ENCODE measurements at places on chromosomes 7 and 10. TPM values are rescaled to one million over a fixed set of nuclear protein-coding genes. Genes with fewer than 3 reads are reported as not detected.

GRCh38 chr7:106704000-106704840, 43.3 kb upstream of the CCDC71L start:
- DNase-seq: no peak

DNA sequence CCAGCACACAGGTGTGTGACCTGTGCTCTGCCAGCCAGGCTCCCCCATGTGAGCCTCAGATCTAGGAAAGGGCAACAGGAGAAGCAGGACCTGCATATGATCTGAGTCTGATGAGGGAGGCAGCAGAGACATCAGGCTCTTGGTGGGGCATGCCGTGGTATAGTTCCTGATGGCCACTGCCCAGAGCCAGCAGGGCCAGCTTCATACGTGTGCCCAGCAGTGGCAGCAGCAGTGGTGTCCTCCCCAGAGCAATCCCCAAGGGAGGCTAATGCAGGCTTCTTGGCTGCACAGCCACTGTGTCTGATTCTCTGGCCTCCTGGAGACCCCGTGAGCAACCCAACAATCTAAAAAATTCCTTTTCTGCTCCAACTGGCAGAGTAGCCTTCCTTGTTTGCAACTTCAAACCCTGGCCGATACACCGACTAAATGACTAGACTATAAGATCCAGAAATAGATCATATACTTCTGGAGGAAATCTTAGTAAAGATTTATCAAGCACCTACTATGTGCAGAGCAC, 230.6 kb upstream of the ZMIZ1 start:
- no peak for DNase-seq

- peak; percentile 53 for DNase-seq
These were observed 17.2 kb upstream of the SLC18A3 start for GRCh38 chr10:49592726-49593563.

DCLRE1A gene
- total RNA-seq: 32.5 TPM

TAF3 gene
- total RNA-seq: 2.9 TPM

- DNase-seq: no peak
These were observed 61.6 kb upstream of the RNF32 start for GRCh38 chr7:156578978-156579430.

DNA sequence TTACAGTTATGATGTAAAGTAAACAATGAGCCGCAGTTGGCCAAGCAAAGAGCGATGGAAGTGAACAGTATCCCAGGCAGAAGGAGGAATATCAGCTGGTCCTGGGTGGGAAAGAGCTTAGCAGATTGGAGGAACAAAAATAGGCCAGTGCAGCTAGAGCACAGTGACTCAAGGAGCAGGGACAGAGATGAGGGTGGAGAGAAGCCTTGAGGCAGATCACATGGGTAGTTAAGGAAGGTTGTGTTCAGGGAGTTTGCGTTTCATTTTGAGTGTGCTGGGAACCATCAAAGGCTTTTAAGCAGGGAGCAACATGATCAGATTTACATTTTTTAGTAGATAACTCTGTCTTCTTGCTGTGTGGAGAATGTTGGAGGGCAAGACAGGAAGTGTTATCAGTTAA, 113.6 kb downstream of the OAT start:
- DNase-seq: no peak

- DNase-seq: no peak
These were observed 201.2 kb downstream of the SNX10 start for GRCh38 chr7:26492816-26493215.

GAD2 gene
- not detected for total RNA-seq

XRCC2 gene
- 14.5 TPM for total RNA-seq

CALML5 gene
- total RNA-seq: not detected

DNA sequence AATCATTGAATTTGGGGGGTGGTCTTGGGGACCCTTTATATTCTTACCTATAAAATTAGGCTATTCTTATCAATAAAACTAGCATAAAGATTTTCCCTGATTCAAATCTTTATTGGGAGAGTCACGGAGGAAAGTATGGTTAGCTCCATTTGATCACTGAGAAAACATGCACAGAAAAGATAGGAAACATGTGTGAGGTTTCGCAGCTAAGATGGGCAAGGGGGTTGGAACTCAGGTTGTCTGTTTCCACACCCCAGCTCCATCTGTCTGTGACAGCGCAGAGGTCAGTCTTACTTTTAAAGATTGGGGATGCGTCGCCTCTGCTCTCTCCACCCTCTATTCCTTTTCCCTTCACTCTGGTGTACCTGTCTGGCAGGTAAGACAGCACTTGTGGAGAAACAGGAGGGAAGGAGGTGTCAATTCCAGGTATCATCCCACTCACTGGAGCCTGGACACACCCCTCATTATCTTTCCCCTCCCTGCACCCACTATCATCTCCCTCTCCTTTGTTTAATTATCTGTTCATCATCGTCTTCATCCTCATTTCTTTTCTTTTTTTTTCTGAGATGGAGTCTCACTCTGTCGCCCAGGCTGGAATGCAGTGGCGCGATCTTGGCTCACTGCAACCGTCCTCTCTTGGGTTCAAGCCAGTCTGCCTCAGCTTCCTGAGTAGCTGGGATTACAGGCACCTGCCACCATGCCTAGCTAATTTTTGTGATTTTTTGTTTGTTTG, 2.4 kb upstream of the DENND10 start:
- DNase-seq: no peak

DNA sequence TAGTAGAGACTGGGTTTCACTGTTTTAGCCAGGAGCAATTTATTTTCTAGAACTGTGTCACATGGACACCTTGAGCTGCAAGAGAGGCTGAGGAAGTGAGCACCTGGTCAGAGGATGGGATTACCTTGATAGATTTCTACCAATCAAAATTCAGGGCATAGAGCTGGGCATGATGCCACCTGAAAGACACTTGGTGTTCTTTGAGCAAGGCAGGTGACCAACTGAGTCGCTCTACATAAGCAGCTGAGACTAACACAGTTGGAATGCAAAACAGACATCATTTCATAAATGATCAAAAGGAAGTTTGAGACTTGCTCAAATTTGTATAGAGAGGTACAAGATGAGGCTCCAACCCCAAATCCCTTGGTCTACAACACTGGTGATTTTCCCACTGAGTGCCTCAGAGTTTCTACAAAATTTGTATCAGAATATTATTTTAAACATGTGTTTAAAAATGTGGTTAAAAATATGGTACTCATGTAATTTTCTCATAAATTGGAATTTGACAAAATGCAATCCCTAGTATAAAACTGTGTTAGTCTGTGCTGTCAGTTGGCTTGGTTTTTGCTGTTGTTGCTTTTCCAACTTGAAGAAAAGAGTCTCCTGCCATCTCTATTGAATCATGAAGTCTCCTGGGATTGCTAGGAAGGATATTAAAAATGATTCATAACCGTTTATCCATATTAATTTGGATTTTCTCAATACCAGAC, 156.4 kb upstream of the MDFIC start:
- no peak for DNase-seq

GRCh38 chr7:75711656-75712514, 26.9 kb downstream of the HIP1 start:
- no peak for DNase-seq

DNA sequence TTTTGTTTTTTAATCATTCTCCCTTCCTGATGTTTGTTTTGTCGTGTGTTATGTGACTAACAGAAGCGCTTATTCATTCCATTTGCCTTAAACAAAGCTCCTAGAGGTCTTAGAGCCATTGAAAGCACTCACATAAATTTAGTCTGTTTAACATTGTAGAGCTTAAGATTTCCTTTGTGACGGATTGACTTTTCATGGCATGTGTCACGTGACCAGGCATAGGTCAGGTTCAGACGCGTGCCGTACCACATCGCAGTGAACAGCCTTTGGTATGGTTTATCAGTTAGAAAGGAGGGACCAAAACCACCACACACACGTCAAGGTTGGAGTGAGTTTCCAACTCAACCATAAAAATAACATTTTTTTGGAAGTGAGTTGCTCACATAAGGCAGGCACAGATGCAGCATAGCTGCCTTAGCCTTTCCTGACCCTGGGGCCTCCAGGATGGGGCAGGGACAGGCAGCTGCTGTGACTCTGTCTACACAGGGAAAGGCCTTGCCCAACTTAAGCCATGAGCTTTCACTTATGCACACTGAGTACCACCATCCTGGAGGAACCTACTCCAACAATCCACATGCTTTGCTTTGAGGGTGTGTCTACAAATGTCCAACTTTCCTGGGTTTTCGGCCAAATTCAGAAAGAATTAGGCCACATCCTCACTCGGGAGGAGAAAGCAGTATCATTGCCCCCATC, 55.5 kb downstream of the WDFY4 start:
- DNase-seq: no peak

GRCh38 chr10:132422903-132423825, 26.2 kb downstream of the PWWP2B start:
- DNase-seq: no peak

DNA sequence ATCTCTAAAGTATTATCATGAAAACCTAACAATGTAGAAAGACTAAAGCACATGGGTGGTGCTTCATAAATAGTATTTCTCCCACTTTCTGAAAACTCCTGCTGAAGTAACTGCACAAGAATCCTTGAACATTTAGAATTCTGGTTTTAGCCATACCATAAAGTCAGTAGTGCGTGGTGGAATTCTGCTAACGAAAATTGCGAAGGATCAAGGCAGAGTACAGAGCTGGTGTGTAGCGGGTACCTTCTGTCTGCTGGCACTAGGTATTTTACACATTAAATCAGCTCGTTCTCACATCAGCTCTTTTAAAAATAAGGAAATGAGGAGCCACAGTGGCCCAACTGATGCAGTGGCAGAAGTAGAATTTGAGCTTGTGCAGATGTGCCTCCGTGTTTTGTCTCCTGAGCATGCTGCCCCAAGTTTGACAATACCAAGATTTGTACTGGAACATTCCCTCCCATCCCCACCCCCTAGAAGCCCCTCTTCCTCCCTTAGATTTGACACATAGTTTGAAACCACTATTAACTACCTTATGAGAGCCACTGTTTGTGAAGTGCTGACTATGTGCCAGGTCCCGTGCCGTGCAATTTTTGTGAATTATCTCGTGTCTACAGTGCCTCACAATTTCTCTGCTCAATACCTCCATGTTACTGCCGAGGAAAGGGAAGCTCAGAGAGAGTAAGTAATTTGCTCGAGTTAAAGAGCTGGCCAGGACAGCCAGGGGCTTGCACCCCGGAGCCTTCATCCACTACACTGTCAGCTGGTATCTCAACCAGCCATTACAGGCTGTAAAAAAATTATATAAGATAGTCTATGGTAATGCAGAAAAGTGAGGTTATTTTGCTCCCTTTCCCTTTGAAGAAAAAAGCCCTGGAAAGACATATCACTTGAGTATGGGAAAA, 66.9 kb downstream of the EGFR start:
- DNase-seq: no peak

- no peak for DNase-seq
These were observed 62.4 kb upstream of the DOCK1 start for GRCh38 chr10:126842836-126843235.

ACTR3C gene
- 7.5 TPM for total RNA-seq

PRKCQ gene
- total RNA-seq: 0.60 TPM

GRCh38 chr10:86339226-86339865, 27.2 kb downstream of the GRID1 start:
- DNase-seq: no peak

DNA sequence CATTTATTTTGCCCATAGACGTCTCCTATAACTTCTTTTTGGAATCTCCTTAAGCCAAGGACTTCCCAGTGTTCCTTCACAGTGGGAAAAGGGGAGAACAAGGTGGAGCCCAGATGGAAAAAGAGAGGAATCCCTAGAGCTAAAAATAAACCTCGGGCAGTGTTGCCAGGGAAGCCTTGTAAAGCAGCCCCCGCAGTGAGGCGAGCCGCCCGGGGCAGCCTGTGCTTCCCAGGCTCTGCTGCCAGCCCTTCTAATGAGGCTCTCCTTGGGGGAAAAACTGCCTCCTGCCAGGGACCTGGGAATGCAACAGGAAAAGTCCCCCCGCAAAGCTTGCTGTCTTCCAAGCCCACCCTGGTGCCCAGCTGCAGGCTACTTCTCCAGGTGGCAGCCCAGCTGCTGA, 71.7 kb downstream of the SH3PXD2A start:
- no peak for DNase-seq

DNA sequence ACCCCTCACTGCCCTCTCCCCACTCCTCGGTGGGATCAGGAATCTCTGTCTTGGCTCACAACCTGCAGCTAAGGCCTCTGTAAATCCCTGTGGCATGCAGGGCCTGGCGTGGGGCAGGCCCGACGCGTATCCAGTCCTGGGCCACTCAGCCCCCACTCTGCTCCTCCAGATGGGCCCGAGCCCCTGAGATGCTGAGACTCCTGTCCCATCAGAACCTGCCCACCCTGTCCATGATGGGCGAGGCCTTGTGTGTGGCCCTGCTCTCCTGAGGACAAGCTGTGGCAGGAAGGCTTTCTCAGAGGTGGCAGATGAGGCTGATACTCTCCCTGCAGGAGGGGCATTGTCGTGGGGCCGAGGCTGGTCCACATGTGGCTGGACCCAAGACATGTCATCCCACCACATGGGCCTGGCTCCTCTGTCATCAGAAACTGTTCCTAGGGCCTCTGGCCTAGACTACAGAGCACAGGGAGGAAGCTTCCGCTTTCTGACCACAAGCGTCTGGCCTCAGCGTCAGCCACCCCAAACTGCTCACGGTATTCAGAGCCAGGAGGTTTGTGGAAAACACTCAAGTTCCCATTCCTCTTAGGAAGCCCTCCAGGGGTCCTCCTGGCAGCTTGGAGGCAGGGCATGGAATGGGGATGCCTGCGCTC, 6.0 kb downstream of the ALOX5 start:
- no peak for DNase-seq

DNA sequence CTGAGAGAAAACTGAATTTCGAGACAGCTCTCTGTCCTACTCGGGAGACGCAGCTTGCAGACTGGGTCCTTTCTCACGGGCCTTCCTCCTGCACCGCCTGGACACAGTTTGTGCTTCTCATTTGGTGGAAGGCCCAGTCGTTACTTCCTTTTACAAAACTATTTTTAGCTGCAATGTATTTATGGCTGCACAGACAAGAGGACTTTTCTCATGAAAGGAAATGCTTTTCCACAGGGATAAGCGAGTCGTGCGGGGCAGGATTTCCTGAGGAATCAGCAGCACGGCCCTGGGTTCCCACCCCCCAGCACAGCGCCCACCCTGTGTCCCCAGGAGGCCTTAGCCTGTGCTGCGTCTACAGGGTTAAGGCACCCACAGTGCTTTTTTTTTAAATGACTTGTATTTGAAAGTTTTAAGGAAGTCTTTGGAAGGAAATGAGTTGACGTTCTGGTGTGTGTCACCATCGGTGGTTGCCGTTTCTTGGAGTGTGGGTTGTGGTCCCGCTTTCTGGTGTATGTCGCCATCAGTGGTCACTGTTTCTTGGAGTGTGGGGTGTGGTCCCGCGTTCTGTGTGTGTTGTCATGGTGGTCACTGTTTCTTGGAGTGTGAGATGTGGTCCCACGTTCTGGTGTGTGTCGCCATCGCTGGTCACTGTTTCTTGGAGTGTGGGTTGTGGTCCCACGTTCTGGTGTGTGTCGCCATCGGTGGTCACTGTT, 50.9 kb downstream of the INPP5A start:
- no peak for DNase-seq
